ENCODE measurements at places on chromosomes 5 and 9. TPM values are rescaled to one million over a fixed set of nuclear protein-coding genes. Genes with fewer than 3 reads are reported as not detected.

FBN2 gene
- 0.25 TPM for polyA plus RNA-seq

RASEF gene
- polyA plus RNA-seq: 0.08 TPM

ARHGEF28 gene
- 4.8 TPM for polyA plus RNA-seq

OCLN gene
- 2.1 TPM for polyA plus RNA-seq

PCDHB16 gene
- polyA plus RNA-seq: 0.63 TPM

ASPN gene
- polyA plus RNA-seq: 82.1 TPM

PCDHA11 gene
- polyA plus RNA-seq: not detected

Measured in aorta (tissue), 5 donors.